Left lobe of liver (tissue), 2 donors: ENCODE measurements at places on chromosomes 6 and 20.

- no peak for DNase-seq
Observed at GRCh38 chr6:5998236-5998635, 8.5 kb downstream of the NRN1 start.

GRCh38 chr20:43840382-43841070, 74.1 kb upstream of the TOX2 start:
- DNase-seq = peak; percentile 31

DNA sequence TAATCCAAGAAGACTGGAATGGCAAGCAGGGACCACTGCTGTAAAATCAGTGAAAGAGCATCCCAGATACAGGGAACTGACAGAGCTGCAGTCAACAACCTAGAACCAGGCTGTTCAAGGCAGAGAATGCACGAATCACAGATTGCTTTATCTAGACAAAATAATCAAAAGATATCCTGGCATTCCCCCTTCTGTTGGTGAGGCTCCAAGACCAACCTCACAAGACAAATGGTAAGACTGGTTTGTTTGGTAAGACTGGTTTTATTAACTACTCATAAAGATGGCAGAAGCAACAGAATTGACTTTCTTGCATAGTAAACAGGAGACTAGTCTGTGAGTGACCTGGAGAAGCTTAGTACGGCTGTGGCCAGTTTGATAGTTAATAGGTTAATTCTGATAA, 88.8 kb upstream of the AHI1 start:
- no peak for DNase-seq

- DNase-seq = no peak
Observed at GRCh38 chr6:5645328-5646290, 361.1 kb downstream of the NRN1 start.

DNA sequence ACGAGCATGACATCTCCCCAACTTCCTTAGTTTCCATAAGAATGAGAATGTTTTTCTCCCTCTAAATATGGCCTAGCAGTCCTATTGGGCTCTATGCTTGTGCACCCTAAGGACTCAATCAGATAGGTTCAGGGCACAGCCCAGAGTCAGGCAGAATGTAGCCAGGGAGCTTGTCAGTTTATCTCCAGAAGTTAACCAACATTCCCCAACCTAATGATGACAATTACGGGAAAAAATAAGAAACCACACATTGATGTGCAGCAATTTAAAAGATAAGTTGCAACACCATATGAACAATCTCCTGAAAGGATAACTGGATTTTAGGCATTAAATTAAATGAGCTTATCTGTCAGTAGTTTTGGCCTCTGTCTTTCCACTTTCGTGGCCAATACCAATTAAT, 71.1 kb downstream of the HDDC2 start:
- DNase-seq = no peak

- DNase-seq = no peak
Observed at GRCh38 chr20:61360296-61360695, 108.2 kb downstream of the CDH4 start.

GRCh38 chr20:54028276-54029011, 42.0 kb downstream of the BCAS1 start:
- no peak for DNase-seq

DNA sequence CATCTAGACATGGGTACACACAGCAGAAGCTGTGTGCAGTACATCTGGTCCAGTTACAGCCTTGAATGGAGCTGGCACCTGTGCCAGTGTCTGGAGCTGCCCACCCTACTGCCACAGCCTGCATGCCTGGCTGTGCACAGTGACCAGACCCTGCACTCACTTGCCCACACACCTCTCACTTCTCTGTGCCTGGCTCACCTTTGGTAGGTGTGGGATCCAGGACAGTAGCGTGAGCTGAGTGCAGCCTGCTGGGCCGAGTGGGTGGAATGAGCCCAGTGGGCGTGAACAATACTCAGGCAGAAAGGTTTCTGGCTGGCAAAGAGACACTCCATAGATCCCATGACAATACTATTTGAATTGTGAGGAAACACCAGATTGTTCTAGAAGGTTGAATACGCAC, 839.5 kb upstream of the FLRT3 start:
- DNase-seq = no peak

DNA sequence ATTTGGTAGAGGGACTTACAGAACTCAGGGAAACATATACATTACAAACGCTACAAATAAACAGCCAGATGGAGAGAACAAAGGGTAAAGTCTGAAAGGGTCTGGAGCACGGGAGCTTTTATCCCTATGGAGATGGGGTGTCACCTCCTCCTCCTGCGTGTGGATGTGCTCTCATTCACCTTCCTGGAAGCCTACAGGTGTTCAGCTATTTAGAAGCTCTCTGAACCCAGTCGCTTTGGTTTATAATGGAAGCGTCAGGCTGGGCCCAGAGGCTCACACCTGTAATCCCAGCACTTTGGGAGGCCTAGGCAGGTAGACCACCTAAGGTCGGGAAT, 17.7 kb upstream of the ITCH start:
- DNase-seq = no peak

DNA sequence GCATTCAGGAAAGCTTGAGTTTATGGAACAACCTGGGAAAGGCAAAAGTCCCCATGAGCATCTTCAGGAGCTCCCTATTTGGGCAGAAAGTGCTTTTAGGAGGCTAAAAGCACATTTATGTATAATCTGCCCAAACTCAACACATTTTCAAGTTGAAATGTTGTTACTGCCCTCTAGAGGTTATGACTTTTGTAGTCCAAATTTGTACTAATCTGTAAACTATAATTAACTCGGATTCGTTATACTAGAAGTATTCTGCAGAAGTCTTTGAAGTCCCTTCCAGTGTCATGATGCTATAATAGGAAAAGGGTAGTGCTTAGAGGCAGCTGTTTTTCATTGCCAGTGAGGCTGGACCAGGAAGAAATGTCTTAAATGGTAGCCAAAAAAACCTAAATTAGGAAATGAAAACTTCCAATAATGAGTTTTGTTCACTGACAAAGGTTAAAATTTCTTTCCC, 44.8 kb upstream of the EMILIN3 start:
- DNase-seq = no peak

DNA sequence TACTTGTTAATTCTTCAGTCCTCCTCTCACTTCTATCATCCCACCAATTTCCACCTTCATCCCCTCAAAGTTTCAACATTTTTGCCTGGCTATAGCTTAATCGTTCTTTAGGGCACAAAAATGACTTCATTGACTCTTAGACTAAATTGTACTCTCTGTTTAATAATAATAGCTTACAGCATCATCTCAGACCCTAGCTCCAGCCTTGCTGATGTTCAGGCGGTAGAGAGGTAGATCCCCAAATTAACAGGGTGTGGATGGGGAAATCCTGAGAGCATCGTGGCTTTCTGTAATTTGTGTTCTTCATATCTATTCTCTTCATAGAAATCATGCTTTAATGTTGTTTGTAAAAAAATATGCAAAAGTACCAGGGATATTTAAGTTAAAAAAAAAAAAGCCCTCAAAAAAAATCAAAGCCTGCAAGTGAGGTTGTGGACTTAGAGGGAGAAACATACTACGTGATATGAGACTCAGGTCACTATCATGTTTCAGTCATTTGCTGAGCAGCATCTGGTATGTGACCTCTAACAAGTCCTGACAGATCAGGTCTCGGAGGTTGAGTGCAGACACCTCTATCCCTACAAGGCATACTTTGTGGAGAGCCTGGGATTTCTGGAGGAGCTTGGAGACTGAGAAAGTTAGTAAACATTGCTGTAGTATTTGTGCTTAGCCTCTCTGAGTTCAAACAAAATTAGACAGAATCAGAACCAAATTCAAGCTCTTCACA, 1063.3 kb upstream of the CITED2 start:
- no peak for DNase-seq

DNA sequence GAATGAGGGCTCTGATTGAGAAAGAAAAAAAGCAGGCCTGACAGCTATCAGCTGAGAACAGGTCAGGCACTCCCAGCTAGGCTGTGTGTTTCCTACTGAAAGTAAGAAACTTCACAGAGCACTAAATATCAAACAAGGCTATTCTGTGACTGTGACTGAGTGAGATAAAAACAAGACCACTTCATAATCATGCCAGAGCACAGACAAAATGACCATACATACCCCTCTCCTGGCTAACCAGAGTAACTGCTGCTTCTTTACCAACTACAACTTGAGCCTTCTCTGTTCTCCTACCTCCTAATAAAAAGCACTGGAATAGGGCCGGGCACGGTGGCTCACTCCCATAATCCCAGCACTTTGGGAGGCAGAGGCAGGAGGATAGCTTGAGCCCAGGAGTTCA, 6.8 kb upstream of the BTN1A1 start:
- no peak for DNase-seq

DNA sequence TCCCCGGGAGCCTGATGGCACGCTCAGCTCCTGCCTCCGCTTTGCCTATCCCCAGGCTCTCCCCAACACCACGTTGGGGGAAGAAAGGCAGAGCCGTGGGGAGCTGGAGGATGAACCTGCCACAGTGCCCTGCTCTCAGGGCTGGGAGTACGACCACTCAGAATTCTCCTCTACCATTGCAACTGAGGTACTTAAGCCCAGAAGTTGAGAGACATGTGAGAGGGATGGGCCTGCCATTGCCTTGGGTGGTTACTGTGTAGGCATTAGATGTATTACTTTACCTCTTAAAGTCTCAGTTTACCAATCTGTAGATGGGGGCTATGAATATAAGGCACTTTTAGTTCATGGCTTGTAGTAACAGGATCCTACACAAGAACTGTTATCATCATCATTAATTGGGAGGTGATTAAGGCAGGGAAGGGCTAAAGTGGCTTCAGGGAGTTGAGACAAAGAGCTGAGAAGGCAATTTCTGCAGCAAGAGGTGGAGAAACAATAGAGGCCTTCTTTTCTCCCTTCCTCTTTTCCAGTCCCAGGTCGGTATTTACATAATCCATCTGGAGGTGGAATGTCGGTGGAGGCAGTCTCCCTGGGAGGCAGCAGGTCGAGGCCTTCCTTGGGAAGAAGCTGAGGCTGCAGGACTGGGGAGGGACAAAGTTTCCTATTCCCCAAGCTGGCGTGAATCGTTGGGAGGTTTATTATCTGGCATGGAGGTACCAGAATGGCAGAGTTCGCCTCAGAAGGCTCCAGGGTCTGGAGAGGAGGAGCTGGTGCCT, 691 bp downstream of the SLC22A7 start:
- DNase-seq = no peak

GRCh38 chr6:68915586-68915985, 280.5 kb downstream of the ADGRB3 start:
- no peak for DNase-seq

DNA sequence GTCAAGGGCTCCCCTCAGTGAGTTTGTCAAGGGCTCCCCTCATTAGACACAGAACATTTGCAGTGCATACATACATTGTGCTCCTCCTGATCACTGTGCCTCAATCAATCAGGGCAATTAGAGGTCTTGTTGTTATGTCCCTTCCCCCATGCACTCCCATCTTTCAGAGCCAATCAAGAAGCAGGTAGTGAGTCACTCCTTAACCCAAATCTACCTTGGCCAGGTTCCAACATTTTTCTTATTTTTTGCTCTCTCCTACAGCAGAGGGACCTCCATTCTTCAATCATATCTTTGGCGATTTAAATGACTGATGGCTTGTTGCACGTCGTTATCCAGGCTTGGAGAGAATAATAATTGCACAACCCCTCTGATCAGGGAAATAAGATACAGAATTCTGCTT, 409.9 kb upstream of the SPTLC3 start:
- no peak for DNase-seq
